Thyroid gland (tissue), 4 donors: ENCODE measurements at places on chromosomes 16 and 17.
A peak's percentile ranks its signal among the peaks of the same experiment; 100 is the strongest.

- peak; percentile 57 for DNase-seq
Measured at GRCh38 chr17:58531661-58532554, 17.5 kb upstream of the MTMR4 start.

- no peak for DNase-seq
Measured at GRCh38 chr16:57630407-57630797, 2.0 kb downstream of the ADGRG1 start.

GRCh38 chr16:79172976-79173500 is 427.5 kb downstream of the MAF start:
- no peak for DNase-seq

GRCh38 chr17:83198366-83199341 is 119.2 kb downstream of the METRNL start:
- peak; percentile 1 for DNase-seq

GRCh38 chr17:58693208-58693607 is 806 bp downstream of the RAD51C start:
- no peak for DNase-seq

DNA sequence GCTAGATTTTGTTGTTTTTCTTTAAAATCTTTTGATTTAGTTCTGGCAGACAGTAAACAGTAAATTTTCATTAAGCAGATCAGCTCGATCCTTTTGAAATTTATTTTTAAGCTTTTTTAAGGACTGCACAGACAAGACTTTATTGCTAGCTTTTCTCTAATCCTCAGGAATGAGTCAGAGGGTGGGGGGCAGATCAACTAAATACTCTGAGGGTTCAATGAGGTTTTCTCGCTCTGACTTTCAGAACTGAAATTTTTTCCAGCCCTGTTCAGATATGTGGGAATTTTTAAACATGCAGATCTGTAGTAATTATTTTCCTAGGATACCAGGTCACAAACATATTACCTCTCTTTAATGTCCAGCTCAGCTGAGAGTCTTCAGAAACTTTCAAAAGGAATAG is 977.2 kb downstream of the CDH11 start:
- DNase-seq = no peak
